Right lung (tissue), 10 donors: ENCODE measurements at places on chromosomes 7 and 10.
A peak's percentile ranks its signal among the peaks of the same experiment; 100 is the strongest.

- DNase-seq = no peak
Observed at GRCh38 chr7:92961961-92962360, 125.6 kb upstream of the CDK6 start.

- no peak for DNase-seq
Observed at GRCh38 chr10:17831341-17831740, 22.2 kb downstream of the MRC1 start.

DNA sequence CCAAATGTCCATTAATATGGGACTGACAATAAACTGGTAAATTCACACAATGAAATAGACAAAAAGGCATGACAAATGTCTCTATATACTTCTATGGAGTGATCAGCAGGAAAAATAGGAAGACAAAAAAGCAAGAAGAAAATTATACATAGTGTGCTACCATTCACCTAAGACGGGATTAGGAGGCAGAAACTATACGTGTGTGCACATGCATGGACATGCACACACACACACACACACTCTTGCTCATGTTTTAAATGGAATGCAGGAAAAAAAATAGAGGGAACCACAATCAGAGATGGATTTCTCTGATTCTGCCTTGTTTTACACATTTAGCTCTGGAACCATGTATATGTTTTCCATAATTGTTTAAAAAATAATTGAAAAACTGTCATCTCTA, 119.0 kb downstream of the ZFAND4 start:
- no peak for DNase-seq

GRCh38 chr7:24898691-24899090, 81.3 kb downstream of the OSBPL3 start:
- DNase-seq = no peak

GRCh38 chr10:119824299-119824698, 48.3 kb downstream of the MCMBP start:
- no peak for DNase-seq

DNA sequence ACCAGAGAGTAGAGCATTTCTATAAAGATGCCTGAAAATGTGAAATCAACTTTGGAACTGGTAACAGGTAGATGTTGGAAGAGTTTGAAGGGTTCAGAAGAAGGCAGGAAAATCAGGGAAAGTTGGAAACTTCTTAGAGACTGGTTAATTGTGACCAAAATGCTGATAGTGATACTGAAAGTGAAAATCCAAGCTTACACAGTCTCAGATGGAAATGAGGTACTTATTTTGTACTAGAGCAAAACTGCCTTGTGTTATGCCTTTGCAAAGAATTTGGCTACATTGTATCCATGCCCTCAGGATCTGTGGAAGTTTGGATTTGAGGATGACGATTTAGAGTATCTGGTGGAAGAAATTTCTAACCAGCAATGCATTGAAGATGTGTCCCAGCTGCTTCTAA, 430.6 kb upstream of the KCND2 start:
- DNase-seq = no peak

DNA sequence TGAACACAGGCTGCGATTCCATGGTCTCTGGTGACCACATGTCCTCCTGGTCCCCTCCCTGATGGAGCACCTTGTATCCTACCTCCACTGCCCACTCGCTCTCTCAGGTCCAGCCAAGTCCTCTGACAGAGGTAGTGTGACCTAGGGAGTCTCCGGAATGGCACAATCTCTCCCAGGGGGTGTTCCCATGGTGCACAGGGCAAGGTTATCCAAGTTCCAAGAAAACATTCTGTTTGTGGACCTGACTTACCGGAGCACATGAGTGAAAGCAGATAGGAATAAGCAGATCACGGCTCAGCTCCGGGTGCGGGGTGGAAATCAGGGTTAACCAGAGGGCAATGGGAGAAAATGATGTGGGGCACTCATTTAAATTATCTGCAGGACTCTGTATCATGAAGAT, 45.8 kb upstream of the INSIG1 start:
- no peak for DNase-seq

GRCh38 chr7:32255036-32255435, 184.8 kb upstream of the PDE1C start:
- DNase-seq = no peak

DNA sequence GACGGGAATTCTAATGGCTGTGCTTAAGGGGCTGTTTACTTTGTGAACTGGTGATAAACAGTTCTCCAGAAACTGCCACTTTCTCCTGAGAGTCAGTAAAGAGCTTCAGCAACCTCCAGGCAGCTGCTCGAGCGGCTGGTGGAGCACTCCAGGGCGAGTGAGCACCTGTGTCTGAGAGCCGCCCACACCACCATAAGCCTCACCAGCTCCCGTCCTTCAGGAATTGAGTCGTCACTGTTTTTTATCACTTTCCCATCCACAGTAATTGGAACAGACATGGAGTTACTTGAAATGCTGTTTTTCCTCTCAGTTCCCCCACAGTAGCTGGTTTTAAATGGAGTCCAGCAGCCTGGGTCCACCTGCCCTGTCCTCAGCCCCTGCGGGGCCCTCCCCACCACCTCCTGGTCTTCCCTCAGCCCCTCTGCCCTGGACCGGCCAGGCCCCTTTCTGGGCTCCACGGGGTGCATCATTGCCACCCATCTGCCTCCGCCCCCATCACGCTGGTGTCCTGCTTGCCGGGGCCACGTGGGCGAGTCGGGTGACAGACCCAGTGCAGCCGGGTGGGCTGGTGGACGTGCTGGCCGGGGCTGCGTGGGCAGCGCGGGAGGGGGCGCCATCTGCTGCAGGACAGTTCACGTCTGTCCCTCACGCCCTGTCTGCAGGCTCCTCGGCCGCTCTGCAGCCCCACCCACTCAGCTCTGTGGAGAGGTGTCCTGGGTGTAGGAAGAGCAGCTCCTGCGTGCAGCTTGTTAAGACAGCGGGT, 56.0 kb downstream of the NKX6-2 start:
- DNase-seq = no peak

GRCh38 chr7:157234271-157234670, 95.5 kb downstream of the UBE3C start:
- DNase-seq = no peak

- no peak for DNase-seq
Observed at GRCh38 chr10:125734823-125735222, 15.3 kb downstream of the EDRF1 start.

GRCh38 chr10:7121154-7121797, 289.6 kb downstream of the SFMBT2 start:
- peak; percentile 34 for DNase-seq

DNA sequence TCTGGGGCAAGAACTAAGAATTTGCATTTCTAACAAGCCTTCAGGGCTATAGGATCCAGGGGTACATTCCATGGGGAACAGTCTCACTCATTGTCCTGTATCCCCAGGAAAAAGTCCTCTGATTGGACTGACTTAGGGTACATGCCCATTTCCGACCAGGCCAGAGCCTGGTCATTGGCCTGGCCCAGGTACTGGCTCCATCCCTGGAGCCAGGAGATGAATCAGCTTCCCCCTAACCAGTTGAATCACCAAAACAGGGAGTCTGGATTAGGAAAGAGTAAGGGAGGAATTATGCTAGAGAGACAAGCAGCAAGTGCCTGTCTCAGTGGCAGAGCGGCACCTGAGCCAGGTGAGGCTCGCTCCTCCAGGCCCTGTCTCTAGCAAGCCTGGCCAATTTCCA, 137.5 kb downstream of the FGFR2 start:
- DNase-seq = no peak
